Esophagus squamous epithelium (tissue), 5 donors: ENCODE measurements at places on chromosomes 2 and 18.

DNA sequence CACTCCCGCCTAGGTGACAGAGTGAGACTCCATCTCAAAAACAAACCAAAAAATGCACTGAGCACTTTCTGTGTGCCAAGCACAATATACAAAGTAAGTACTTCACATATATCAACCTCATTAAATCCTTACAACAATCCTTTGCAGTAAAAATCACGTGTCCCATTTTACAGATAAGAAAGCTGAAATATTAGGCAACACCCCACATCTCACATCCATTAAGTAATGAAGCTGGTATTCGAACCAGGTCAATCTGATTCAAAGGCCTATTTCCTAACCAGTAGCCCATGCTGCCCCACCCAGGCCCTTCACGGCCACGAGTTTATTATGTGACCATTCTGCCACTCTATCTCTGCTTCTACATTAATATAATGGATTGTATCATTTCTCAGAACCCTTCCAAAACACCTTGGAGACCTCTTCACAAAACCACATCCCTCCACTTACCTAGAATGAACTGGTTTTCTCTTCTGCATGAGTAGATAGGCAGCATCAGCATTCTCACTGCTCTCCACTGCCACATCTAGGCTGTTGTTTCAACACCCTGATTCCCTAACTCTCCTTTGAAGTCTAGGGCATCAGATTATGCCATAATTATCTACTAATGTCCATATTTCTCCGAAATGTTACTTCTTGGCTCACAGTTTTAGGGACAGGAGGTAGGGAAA is 3.1 kb upstream of the EXOC6B start:
- DNase-seq: no peak

DNA sequence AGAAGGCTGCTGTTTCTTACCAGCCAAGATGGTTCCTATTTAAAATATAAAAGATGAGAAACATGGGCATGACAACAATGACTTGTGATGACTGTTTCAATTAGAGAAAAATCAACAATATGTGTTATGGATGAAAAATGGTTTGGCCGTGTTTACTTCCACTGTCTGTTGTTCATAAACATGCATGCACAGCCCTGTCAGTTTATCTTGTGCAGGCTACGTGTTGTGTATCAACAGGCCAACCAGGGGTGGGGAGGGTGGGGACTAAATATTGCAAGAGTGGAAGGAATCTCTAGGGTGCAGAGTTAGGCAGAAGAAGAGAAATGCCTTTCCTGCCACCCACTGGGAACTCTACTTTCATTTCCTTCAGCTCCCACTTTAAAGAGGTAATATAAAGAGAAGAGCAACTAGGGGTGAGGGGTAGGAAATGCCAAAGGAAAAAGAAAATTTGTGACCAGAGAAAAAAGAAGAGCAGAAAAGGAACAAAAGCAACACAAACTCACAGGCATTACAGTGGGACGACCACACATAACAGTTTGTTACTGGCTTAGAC is 116.8 kb upstream of the MEIS1 start:
- no peak for DNase-seq

DNA sequence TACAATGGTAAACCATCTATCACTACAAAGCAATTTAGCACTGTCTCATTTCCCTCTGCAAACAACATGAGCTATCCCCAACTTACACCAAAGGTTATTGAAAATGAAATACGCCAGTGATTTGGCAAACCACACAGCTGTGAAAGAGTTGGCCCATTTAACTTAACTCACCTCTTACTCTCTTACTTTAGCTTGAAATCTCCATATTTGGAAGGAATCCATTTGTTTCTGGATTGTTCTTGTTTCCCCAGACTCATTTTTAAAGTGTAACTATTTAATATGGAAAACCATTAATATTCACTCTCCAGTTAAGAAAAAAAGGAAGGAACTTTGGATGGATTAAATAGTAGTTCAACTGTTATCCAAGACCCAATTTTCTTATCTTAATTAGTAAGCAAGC is 93.7 kb upstream of the TRIB2 start:
- no peak for DNase-seq

DNA sequence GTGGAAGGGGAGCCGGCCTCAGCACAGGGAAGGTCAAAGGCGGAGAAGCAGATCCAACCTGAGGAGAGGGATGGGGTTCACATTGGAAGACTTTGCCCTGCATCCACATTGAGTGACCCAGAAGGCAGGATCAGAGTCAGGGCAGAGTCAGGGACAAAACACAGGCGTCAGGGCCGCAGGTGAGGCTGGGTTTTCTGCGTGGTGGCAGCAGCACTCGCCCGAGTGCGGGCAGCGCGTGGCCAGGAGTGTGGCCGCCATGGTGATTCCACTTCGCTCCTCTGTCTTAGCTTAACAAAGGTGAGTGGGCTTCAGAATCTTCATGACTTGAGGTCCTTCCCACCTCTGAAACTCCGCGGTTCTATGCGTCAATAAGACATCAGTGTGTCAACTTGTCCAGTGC is 476.9 kb upstream of the SMIM21 start:
- DNase-seq: no peak

DNA sequence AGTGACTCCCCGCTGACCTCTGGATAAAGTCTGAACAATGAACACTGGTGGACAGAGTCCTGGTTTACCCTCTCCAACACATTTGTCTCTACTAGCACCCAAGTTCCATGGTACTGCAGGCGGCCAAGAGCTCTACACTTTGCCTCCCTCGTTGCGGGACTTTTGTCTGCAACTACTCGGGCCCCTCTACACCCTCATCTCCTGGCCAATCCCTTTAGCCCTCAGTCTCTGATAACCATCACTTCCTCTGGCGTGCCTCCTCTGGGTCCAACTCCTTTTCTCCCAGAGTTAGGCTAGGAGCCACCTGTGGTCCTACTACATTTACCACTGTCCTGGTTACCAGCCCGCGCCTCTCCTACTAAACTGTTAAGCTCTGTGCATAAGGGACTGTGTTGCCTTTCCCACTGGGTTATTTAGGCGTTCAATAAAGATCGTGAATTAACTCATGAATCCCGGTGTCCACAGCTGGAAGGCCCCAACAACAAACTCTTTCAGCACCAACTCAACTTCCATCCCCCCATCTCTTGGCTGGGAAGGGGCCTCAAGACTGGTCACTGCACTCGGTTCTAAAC is 757 bp downstream of the HDHD2 start:
- DNase-seq: no peak
